ENCODE measurements at places on chromosomes 2 and 18.

DNA sequence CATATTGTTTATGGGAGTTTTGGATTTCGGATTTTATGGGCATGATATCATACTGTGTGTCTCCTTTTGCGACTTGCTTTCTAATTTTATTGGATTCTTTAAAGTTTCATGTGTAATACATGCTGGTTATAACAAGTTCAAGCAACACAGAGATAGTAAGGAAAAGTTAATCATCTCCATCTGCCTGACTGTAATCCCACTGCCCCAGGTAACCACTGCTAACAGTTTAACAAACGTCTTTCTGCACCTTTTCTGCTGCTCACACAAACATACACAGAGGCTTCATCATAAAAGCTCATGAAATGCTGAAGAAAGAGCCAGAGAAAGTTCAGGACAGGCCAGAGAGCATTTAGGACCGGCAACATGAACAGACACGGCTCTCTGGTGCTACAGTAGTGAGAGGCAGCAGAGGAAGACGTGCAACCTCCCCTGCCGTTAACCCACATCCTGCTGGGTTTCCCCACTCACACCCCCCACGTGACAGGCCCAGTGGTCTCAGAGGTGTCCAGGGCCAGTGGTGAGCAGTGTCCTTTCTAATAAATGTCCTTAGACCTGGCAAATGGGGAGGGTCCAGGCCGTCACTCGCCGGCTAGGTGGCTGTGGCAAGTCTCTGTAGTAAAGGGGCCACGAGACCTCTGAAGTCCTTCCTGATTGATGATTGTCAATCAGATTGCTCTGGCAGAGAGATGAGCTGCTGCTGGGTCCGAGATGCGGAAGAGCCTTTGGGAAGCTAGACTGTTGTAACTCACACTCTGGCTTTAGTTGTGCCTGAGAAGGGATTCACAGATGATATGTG lies 43.0 kb upstream of the SLC1A4 start:
- H3K4me1 ChIP-seq, result peaks cover 1% of the 10 kb centered on the region
- no peak overlapping the region for H3K27ac ChIP-seq
- no peak overlapping the region for H3K4me3 ChIP-seq
- H3K36me3 ChIP-seq, result no peaks in the 10 kb centered on the region
- H3K27me3 ChIP-seq, result no peaks in the 10 kb centered on the region
- DNase-seq, result peak; percentile 19

DNA sequence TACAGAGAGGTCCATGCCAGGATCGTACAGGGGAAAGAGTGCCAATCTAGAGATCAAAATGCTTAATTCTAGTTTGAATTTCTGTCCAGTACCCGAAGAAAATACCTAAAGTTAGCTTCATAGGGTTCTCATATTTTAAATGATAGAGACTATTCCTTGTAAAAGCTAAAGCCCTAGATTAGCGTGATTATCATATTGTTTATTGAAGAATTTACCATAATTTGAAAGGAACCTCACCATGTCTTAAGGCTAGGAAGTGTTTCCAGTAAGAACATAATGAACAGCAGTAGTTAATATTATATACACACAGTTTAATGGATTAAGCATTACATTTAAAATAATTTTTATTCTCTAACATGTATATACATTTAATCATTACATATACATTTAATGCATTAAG lies 68.5 kb downstream of the COBLL1 start:
- no peaks in the 10 kb centered on the region for H3K27me3 ChIP-seq
- no peak overlapping the region for H3K27ac ChIP-seq
- H3K4me3 ChIP-seq, result no peak overlapping the region

DNA sequence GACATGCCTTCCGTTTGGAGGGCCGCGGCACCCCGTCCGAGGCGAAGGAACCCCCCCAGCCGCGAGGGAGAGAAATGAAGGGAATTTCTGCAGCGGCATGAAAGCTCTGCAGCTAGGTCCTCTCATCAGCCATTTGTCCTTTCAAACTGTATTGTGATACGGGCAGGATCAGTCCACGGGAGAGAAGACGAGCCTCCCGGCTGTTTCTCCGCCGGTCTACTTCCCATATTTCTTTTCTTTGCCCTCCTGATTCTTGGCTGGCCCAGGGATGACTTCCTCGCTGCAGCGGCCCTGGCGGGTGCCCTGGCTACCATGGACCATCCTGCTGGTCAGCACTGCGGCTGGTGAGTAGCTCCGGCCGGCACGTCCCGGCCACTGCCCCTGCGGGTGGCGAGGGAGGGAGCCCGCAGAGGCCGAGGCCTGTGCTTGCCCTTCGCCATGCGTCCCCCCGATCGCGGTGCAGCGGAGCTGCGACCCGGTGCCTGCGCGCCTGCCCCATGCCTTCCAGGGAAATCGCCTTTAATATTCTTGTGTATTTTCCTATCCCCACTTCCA lies 1.2 kb downstream of the BMPR2 start:
- DNase-seq, result peak; percentile 48
- H3K4me1 ChIP-seq, result peaks cover 4% of the 10 kb centered on the region
- no peaks in the 10 kb centered on the region for H3K36me3 ChIP-seq
- peak overlapping the region; percentile 97 for H3K4me3 ChIP-seq

- no peaks in the 10 kb centered on the region for H3K36me3 ChIP-seq
- H3K4me1 ChIP-seq, result no peaks in the 10 kb centered on the region
- H3K27me3 ChIP-seq, result no peaks in the 10 kb centered on the region
- no peak overlapping the region for H3K27ac ChIP-seq
Observed at GRCh38 chr2:174259981-174260380, 11.6 kb upstream of the OLA1 start.

- H3K27me3 ChIP-seq, result peaks cover 4% of the 10 kb centered on the region
- no peak overlapping the region for H3K27ac ChIP-seq
- H3K36me3 ChIP-seq, result no peaks in the 10 kb centered on the region
- no peak overlapping the region for H3K4me3 ChIP-seq
- no peak for DNase-seq
- no peaks in the 10 kb centered on the region for H3K4me1 ChIP-seq
Observed at GRCh38 chr2:26521054-26521912, 43.4 kb upstream of the OTOF start.

- no peak overlapping the region for H3K27ac ChIP-seq
- no peaks in the 10 kb centered on the region for H3K36me3 ChIP-seq
- no peak for DNase-seq
Observed at GRCh38 chr2:58006256-58006951, 40.2 kb upstream of the VRK2 start.

DNA sequence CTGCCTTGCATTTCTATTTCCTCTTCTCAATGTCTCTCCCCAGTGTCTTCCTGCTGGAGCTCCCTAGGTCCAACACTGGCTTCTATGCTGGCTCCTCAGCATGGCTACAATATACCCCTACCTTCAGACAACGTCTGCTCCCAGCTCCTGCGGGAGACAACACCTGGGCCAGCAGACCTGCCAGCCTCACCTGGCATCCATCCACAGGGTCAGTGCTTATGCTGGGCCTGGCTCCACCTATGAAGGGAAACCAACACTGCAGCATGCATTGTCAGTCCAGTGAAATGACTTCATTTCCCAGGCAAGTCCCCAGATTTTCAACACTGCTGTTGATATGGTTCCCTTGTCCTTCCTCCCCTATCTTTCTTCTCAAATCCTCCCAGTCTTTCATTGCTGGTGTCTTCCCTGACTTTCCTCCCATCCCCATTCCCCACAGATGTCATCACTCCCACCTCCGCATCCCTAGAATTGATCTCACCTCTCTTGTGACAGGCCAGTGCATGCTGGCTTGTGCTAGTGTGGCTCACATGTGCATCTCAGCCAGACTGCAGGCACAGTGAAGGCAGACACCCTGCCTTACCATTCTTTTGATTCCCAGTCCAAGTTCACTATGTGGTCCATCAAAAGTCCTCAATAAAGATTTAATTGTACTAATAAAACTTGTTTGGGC lies 98.0 kb downstream of the MYO5B start:
- H3K4me1 ChIP-seq, result peaks cover 2% of the 10 kb centered on the region
- no peak overlapping the region for H3K4me3 ChIP-seq
- no peaks in the 10 kb centered on the region for H3K27me3 ChIP-seq
- no peak overlapping the region for H3K27ac ChIP-seq
- no peaks in the 10 kb centered on the region for H3K36me3 ChIP-seq

DNA sequence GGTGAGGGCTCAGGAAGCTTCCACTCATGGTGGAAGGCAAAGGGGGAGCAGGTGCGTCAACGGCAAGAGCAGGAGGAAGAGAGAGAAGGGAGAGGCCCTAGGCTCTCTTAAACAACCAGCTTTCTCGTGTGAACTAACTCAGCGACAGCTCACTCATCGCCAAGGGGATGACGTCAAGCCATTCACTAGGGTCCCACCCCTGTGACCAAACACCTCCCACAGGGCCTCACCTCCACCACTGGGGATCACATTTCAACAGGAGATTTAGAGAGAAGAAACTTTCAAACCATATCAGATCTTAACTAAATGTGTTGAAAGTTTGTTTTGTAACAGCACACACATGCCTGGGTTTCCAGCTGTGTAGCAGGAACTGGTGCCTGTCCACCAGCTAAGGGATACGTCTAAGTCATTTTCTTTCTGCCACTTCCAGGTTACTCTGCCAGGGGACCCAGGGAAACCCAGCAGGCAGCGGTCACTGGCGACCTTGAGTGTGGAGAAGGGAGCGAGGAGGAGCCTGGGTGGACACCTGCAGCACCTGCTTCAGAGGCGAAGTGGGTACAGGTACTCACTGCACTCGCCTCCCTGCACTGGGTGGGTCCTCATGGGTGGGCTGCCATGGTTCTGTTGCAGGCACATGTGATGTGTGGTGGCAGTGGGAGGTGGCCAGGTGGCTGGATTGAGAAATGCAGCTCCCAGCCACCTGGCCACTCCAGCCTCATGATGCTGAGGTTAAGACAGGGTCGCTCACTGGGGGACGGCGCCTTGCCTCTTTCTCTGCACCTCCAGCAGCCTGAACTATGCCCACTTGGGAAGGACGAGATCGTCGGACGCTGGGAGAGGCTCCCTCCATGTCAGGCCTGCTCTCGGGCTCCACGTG lies 8.4 kb upstream of the GPC1 start:
- H3K4me3 ChIP-seq, result no peak overlapping the region
- no peak overlapping the region for H3K27ac ChIP-seq
- H3K4me1 ChIP-seq, result no peaks in the 10 kb centered on the region
- peak; percentile 50 for DNase-seq
- no peaks in the 10 kb centered on the region for H3K36me3 ChIP-seq

DNA sequence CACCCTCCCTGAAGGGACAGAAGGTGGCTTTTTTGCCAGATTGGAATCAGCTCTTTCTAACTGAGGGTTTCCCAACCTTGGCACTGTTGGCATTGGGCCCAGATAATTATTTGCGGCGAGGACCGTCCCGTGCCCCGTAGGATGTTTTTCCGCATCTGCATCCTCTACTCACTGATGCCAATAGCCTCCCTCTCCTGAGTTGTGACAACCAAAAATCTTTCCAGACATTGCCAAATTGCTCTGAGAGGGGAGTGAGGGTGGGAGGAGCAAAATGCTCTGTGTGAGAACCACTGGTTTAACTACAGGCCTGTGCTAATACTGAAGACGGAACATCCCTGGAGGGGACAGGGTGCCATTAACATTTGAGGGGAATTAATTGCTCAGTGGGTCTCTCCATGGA lies 33.6 kb upstream of the GLI2 start:
- peaks cover 22% of the 10 kb centered on the region for H3K27me3 ChIP-seq
- DNase-seq, result peak; percentile 71
- no peak overlapping the region for H3K27ac ChIP-seq
- peaks cover 9% of the 10 kb centered on the region for H3K4me1 ChIP-seq
- H3K4me3 ChIP-seq, result no peak overlapping the region
- no peaks in the 10 kb centered on the region for H3K36me3 ChIP-seq

GRCh38 chr2:11344956-11345677 lies 681 bp upstream of the ROCK2 start:
- no peaks in the 10 kb centered on the region for H3K36me3 ChIP-seq
- H3K27me3 ChIP-seq, result no peaks in the 10 kb centered on the region
- peak; percentile 89 for DNase-seq
- peak overlapping the region; percentile 98 for H3K27ac ChIP-seq

- no peak overlapping the region for H3K4me3 ChIP-seq
- H3K36me3 ChIP-seq, result no peaks in the 10 kb centered on the region
- H3K27ac ChIP-seq, result no peak overlapping the region
- DNase-seq, result no peak
- no peaks in the 10 kb centered on the region for H3K4me1 ChIP-seq
Observed at GRCh38 chr2:238104226-238104690, 4.1 kb downstream of the ESPNL start.

GRCh38 chr2:33135645-33136044 lies 188.9 kb downstream of the LTBP1 start:
- no peak for DNase-seq
- H3K27ac ChIP-seq, result no peak overlapping the region
- no peaks in the 10 kb centered on the region for H3K27me3 ChIP-seq
- H3K4me1 ChIP-seq, result peaks cover 27% of the 10 kb centered on the region

DNA sequence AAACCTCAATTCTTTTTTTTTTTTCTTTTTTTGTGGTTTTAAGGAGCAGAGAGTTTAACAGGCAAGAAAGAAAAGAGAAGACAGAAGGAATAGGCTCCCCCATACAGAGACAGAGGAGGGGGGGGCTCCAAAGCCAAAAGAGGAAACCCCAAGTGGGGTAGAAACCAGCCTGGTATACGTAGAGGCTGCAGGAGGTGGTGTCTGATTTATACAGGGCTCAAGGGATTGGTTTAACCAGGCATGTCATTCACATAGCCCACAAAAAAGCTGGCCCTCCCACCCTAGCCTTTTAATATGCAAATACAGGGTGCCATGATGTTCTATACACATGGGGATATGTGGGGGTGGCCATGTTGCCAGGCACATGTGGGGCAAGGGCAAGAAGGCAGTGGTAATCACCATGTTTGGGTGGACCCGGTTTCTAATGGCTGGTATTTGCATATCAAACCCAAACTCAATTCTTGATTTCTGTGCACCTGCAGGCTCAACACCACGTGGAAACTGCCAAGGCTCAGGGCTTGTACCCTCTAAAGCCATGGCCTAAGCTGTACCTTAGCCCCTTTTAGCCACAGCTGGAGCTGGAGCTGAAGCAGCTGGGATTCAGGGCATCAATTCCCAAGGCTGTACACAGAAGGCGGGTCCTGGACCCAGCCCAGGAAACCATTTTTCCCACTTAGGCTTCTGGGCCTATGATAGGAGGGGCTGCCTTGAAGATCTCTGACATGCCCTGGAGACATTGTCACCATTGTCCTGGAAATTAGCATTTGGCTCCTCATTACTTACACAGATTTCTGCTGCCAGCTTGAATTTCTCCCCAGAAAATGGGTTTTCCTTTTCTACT lies 170.3 kb downstream of the MAIP1 start:
- no peak overlapping the region for H3K27ac ChIP-seq
- H3K4me3 ChIP-seq, result no peak overlapping the region
- no peaks in the 10 kb centered on the region for H3K36me3 ChIP-seq

- H3K27me3 ChIP-seq, result no peaks in the 10 kb centered on the region
- H3K4me1 ChIP-seq, result no peaks in the 10 kb centered on the region
- H3K27ac ChIP-seq, result no peak overlapping the region
- DNase-seq, result no peak
- no peaks in the 10 kb centered on the region for H3K36me3 ChIP-seq
Observed at GRCh38 chr2:58180635-58181034, 60.5 kb downstream of the FANCL start.

DNA sequence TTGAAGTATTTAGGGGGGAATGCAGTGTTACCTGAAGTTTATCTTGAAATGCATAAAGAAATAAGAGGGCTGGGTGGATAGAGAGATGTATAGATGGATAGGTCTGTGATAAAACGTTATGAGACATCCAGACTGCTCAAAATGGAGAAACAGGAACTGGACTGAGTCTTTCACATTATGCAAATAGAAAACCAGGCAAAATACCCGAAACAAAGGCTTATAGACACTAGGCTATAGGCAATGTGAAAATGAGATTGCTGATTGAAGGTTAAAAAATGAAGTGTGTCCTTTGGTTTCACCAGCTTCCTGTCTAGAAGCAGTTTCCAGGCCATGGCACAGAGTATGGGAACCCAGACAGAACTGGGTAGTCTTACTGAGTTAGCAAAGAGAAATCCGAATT lies 24.9 kb upstream of the SLC3A1 start:
- no peak overlapping the region for H3K4me3 ChIP-seq
- no peak overlapping the region for H3K27ac ChIP-seq
- no peaks in the 10 kb centered on the region for H3K4me1 ChIP-seq
- no peaks in the 10 kb centered on the region for H3K27me3 ChIP-seq
- no peaks in the 10 kb centered on the region for H3K36me3 ChIP-seq
